Type B pancreatic cell (in vitro differentiated cells): ENCODE measurements at places on chromosomes 13 and 19.

GRCh38 chr19:50817941-50818858, 5.4 kb downstream of the KLK1 start:
- no peak for DNase-seq

DNA sequence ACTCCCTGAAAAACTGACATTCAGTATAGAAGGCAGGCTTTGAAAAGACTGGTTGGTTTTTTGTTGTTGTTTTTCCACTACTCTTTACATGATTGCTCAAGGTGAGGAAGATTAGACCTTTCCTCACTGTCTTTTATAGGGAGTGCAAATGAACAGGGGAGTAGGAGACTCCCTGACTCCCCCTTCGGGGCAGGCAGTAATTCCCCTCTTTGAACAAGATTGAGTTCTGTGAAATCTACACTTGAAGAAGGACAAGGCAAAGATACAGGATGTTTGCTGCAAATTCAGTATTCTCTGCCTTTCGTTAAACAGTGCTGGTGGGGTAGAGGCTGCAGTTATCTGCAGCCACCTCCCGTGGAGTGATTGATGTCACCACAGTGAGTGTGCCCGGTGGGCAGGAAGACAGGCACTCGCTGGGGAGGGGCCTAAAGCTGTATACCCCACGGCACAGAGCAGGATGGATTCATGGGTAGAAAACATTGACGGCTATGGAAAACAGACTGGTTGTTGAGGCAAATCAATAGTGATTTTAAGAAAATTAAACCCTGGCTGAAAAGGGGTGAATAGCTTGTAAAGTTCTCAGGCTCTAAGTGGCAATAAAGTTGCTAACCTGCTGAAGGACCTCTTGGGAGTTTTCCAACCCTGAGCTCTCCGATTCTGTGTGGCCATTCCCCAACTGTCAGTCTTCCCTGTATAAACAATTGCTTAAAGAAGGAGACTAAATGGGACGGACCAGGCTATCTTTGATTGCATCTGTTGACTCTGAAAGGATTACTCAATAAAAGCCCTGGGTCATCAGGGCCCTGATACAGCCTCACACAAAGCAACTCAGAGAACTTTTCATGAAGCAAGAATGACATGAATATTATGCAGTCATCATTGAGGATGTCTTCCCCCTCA, 308.3 kb downstream of the TBC1D4 start:
- no peak for DNase-seq

- DNase-seq: no peak
These were observed 13.9 kb upstream of the CACNG6 start for GRCh38 chr19:53977429-53977990.

- DNase-seq: no peak
These were observed 62.3 kb downstream of the EFNB2 start for GRCh38 chr13:106473154-106473553.

GRCh38 chr13:35898041-35898440, 233.1 kb downstream of the DCLK1 start:
- no peak for DNase-seq
